ENCODE measurements at places on chromosomes 5 and 9. TPM values are rescaled to one million over a fixed set of nuclear protein-coding genes. Genes with fewer than 3 reads are reported as not detected.

The SLC6A3 gene
- 0.53 TPM for total RNA-seq

The GRXCR2 gene
- not detected for total RNA-seq

The UBE2R2 gene
- 43.4 TPM for total RNA-seq

The LHX3 gene
- total RNA-seq: 0.13 TPM

The GPBP1 gene
- 39.3 TPM for total RNA-seq

The SPINK4 gene
- total RNA-seq: not detected

The ROPN1L gene
- total RNA-seq: 2.3 TPM

The CNOT8 gene
- total RNA-seq: 37.0 TPM

The ZMYND19 gene
- 55.0 TPM for total RNA-seq

The CD274 gene
- 0.97 TPM for total RNA-seq

The GLIPR2 gene
- 7.7 TPM for total RNA-seq

The SV2C gene
- total RNA-seq: not detected

The SVEP1 gene
- 1.8 TPM for total RNA-seq

The HRCT1 gene
- total RNA-seq: 0.32 TPM

The CCL27 gene
- total RNA-seq: not detected

The FBN2 gene
- total RNA-seq: 12.1 TPM

The GABRA1 gene
- not detected for total RNA-seq

The KIF27 gene
- 1.1 TPM for total RNA-seq

The PIP5KL1 gene
- total RNA-seq: 1.3 TPM

The TIGD6 gene
- total RNA-seq: 5.2 TPM

The PRR16 gene
- total RNA-seq: not detected

The SLC34A3 gene
- 0.11 TPM for total RNA-seq

Measured in A549 treated with GW870086 at 1 μM for 4 hours (cell line).